Naive thymus-derived CD8-positive, alpha-beta T cell (primary cell): ENCODE measurements at places on chromosomes 12 and 14.

DNA sequence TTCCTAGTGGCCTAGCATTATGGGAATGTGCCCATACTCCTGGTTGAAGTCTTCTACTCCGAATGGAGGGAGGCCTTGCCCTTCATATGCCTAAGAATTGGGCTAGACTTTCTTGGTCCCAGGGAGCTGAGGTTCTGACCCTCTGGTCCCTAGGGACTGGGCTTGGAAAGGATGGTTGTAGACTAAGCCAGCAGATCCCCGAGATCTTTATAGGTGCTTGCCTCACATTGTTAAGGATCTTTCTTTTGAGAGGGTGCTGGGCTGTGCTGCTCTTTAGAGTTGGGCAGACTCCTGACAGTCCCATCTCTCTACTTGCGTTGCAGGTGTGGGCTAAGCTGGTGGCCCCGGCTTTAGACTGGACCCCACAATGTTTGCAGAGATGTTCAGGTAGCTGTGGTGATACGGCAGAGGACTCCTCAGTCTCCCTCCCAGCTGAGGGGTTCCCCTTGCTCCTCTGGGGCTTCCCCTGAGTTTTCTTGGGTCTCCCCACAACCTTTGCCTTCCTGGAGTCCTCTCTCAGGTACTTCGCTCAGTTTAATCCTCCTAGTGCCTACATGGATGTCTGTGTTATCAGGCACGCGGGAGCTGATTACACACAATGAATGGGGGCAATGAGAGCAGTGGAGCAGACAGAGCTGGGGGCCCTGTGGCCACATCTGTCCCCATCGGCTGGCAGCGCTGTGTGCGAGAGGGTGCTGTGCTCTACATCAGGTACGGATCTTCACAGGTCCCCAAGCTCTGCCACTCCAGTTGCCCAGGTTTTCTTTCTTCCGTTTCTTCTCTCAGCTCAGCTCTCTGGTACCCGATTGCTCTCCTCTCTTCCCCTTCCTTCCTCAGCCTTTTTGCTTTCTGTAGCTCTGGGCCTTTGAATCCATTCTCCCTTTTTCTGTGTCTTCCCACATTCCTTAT, 1.3 kb downstream of the MBD6 start:
- DNase-seq: peak; percentile 11

- no peak for DNase-seq
These were observed 24.8 kb downstream of the MVK start for GRCh38 chr12:109598428-109598854.

DNA sequence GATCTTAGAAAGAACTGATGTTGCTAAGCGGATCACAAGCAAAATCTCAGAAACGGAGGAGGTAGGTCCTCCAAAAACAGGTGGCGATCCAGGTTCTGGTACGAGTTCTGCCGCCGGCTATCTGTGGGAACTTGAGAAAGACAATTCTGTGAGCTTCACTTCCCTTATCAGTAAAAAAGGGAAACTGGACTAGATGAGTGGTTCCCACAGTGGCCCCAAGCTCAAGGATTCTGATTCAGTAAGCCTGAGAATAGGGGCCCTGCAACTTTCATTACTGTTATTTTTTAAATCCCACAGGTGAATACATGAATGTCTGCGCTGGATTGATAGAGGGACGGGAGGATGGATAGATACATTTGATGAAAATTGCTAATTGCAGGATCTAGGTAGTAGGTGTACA, 160.2 kb downstream of the PPM1H start:
- no peak for DNase-seq

GRCh38 chr12:115451780-115452736, 768.1 kb upstream of the TBX3 start:
- no peak for DNase-seq

- no peak for DNase-seq
These were observed 1.5 kb downstream of the CORO1C start for GRCh38 chr12:108729612-108730364.

DNA sequence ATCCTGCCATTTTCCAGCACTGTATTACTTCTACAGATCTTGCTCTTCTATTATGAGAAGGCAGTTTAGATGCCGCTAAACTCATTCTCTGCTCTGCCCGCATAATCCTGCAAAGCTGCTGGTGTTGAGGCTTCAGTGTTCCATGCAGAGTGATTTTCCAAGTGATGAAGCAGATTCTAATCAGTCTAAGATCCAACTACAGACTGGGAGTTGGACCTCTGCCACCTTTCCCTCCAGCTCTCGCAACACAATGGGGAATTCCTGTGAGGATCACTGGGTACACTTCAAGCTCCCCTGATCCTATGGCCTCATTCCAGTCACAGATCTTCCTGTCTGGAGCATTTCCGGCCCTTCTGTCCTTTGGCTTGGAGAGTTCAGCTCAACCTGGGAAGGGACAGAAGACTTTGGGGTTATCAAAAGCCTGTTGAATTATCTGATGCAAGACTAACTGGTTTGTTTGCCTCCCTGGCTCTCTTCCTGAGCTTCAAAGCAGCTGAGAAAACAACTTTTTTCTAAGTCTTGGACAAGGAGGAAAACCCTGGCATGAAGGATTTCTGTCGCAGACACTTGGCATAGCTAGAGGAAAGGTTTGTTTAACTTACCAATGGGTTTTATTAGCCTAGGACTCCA, 333.9 kb downstream of the ZFP36L1 start:
- no peak for DNase-seq
